ENCODE measurements at places on chromosomes 13 and 19. TPM values are rescaled to one million over a fixed set of nuclear protein-coding genes. Genes with fewer than 3 reads are reported as not detected.

Gene IZUMO4
- 5.6 TPM for total RNA-seq

Gene FLT3LG
- total RNA-seq = 0.89 TPM

Gene ZNF90
- total RNA-seq = 27.3 TPM

Gene ZNF433
- 5.8 TPM for total RNA-seq

Gene CD209
- not detected for total RNA-seq

Gene DPRX
- not detected for total RNA-seq

Gene SIGLECL1
- total RNA-seq = not detected

Gene CYP2F1
- not detected for total RNA-seq

Gene STOML3
- total RNA-seq = not detected

Gene STXBP2
- 5.2 TPM for total RNA-seq

DNA sequence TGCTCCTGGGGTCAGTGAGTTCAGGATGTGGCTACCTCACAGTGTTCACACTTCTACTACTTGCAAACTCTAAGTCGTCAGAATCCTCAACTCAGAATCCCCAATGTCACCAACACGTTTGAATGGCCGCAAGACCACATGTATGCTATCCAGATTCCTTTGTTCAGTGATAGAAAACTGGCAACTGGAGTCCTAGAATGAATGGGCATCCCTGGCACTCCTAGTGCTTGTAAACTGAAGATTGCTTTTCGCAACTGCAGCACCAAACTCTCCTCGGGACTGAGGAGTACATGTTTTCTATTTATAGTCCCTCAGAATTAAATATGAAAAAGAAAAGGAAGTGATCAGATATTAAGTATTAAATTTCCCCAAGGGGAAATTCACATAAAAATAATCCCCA, 4.9 kb downstream of the SMAD9 start:
- no peak for DNase-seq

GRCh38 chr19:55678121-55678671, 3.2 kb downstream of the EPN1 start:
- DNase-seq = no peak

GRCh38 chr19:44871809-44872208, 19.2 kb upstream of the TOMM40 start:
- no peak for DNase-seq

DNA sequence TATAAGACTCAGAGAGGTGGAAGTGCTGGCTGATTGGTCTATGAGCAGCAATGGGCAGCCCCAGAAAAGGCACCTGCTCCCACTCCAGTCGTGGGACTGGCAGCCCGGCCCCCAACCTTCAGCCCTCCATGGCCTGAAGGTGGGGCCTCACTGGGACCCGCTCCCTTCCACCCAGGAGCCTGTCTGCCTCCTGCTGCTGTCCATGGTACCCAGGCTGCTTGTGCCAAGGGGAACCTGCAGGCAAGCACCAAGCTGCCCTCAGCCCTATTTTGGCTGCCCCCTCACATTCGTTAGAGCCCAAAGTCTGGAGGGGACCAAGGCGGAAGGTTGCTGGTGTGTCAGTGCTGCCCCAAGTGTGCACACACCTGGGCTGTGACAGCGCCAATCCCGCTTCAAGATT, 2304.9 kb downstream of the PCDH9 start:
- DNase-seq = peak; percentile 7

GRCh38 chr13:74206061-74206561, 71.9 kb upstream of the KLF12 start:
- no peak for DNase-seq

- no peak for DNase-seq
Observed at GRCh38 chr13:47757466-47758080, 243.5 kb downstream of the SUCLA2 start.

DNA sequence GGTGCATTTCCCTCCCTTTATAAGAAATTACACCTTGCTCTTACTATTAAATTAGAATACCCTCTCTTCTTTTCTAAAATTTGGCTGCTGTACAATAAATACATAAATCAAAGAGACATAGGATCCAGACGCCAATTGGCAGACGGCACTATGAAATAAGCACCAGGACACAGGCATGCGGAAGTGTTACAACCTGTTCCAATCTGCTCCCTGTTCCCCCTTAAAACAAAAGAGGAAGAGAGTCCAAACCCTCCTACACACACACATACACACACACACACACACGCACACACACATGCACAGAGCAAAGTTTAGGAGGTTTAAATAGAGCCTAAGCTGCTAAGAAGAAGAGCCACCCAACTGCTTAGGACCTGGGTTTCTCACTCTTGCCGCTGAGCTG, 75.6 kb upstream of the ZNF507 start:
- DNase-seq = no peak

- no peak for DNase-seq
Observed at GRCh38 chr13:50672025-50672424, 171.5 kb downstream of the DLEU7 start.

DNA sequence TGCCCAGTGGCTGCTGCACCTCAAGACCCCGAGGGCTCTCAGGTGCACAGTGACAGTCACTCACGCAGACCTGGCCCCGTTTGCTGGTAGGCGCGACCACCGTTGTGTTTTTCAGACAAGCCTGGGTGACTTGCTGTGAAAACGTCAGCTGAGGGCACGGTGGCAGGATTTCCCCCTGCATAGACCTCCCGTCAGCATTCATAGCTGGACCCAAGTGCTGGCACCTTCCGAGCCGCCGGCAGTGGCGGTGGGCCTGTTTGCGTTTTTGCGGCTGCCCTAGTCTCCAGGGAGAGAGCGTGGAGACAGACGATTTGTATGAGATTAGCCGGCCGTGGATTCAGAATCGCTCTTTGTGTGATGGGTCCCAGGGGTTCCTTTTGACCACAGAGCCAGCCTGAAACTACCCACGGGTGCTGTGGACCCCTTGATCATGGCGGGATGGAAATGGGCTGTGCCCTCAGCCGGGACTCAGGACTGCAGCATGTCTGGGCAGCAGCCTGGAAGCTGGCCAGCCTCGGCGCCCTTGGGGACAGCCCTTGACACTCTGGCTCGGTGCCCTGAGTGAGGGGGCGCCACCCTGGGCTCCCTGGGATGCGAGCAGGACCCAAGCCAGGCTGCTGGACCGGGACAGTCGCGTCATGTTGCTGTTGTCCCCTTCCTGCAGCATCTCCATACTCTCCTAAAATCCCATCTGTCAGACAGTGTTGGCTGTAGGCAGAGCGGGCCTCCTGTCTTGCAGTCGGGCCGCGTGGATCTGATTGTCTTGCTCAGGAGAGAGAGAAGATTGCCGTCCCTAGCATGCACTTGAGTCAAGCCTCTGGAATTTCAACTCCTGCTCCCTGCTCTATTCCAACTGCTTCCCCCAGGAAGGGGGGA, 8.6 kb downstream of the KDM4B start:
- DNase-seq = no peak

- DNase-seq = no peak
Observed at GRCh38 chr13:82569581-82569980, 1312.7 kb downstream of the SLITRK1 start.

- DNase-seq = no peak
Observed at GRCh38 chr13:75296641-75297040, 185.3 kb downstream of the TBC1D4 start.

DNA sequence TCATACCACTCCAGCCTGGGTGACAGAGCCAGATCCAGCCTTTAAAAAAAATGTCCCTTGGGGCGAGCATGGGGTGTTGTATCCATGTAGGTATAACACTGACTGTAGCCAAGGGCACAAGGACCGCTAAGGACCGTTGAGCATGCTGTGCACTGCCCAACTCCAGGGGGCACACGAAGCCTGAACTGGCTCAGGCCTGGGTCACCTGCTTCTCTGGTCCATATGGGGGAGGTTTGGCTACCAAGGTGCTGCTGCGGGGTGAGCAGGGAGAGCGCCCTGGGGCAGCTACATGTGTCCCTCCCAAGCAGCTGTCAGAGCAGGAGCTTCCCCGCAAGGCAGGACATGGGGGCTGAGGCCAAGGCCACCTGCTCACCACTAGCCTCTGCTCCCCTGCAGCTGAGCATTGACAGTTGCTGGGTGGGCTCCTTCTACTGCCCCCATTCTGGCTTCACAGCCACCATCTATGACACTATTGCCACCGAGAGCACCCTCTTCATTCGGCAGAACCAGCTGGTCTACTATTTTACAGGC, 16.3 kb downstream of the CATSPERG start:
- DNase-seq = no peak

DNA sequence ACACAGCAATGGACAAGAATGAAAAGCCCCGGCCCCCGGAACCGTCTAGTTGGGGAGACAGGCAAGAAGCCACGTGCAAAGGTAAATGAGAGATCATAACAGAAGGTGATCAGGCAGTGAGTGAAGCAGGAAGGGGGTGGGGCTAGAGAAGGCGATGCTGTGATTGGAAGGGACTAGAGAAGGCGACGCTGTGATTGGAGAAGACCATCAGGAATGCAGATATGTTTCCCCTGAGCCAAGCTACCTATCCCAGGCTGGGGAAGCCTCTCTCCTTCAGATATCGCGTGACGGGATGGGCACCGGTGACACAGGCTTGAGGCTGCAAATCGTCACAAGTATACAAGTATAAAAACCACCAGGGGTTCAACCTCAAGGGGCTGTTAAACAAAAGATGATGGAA, 21.8 kb downstream of the DCAF15 start:
- no peak for DNase-seq

GRCh38 chr13:97395447-97396136, 38.4 kb upstream of the RAP2A start:
- DNase-seq = no peak

Data from neural crest cell (in vitro differentiated cells).